Thoracic aorta (tissue), 2 donors: ENCODE measurements at places on chromosomes 12 and 14. TPM values are rescaled to one million over a fixed set of nuclear protein-coding genes. Genes with fewer than 3 reads are reported as not detected.

GRCh38 chr14:48504921-48505320 lies 829.5 kb upstream of the MDGA2 start:
- DNase-seq, result no peak

DNA sequence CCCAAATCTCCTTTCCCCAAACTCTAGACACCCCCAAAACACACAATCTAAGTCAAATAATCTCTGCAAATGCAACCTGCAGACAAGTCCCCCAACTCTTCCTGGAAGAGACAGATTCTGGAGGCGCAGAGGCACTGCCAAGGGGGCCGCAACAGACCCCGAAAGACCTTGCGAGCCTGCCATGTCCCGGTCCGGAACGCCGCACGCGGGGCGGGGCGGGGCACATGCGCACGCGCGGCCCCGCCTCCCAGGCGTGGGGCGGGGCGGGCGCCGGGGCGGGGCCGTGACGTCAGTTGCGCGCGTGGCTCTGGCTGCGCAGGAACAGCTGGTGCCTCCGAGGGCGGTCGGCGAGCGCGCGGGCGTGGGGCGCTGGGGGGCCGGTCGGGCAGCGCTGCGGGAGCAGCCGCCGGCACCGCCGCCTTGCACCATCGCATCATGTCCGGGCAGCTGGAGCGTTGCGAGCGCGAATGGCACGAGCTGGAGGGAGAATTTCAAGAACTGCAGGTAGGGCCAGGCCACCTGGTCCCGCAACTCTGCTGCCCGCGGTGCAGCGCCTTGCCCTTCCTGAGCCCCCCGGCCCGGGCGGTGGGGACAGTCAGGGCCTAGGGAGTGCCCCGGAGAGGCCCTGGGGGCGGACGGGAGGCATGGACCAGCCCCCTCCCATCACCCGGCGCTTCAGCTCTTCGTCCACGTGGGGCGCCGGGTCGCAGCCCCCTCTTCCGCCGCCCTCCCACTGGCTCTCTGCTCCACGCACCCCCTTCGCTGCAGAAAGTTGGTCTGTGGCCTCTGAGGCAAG lies at the start of gene TMEM120B:
TSS of gene TMEM120B (plus strand) at position 292 of the 796 bp plus-strand sequence. CDS start at position 436, 144 bp downstream.
- peak; percentile 23 for DNase-seq

The IL22 gene
- total RNA-seq, result not detected

DNA sequence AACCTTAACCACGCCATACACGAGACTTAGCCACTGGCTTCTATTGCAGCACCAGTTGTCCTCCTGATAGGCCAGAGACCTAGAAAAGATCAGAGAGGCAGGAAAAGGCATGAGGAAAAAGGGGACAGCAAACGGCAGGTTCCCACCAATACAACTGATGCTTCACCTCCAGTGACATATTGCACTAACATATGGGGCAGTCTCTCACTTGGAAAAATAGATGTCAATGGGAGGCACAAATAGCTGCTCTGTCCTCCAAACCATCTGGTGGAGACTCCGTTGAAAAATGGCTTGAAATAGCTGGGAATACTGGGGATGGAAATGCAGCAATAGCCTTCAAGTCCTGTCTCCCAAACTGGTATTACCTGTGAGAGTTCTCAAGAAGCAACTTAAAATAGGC lies 20.3 kb downstream of the SLC8A3 start:
- DNase-seq, result no peak

The LRRC10 gene
- not detected for total RNA-seq

The WNT1 gene
- total RNA-seq, result 1.2 TPM

DNA sequence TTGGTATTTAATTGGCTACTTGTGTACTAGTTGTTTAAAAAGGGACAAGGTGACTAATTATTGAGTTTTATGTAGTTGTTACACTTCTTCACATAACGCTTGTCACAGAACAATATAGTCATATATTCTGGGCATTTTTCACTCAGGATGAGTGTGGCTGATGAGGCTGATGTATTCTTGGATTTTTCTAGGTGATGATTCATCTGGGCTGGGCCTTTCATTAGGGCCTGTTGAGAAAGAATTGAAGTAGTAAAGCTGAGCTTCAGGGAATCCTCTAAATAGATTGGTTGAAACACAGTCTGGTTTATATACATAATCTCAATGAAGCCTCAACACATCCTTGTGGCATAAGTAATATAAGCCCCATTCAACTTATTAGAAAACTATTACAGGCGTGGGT lies 445.7 kb downstream of the DAD1 start:
- DNase-seq, result no peak

- no peak for DNase-seq
Observed at GRCh38 chr14:68271913-68272391, 452.4 kb downstream of the RAD51B start.

The SETD1B gene
- 21.9 TPM for total RNA-seq

The KRT80 gene
- total RNA-seq, result 0.41 TPM

The BTG1 gene
- total RNA-seq, result 53.3 TPM

- no peak for DNase-seq
Observed at GRCh38 chr14:43938588-43939281, 568.3 kb downstream of the FSCB start.

The GPR84 gene
- total RNA-seq, result 2.3 TPM

The PTPRB gene
- total RNA-seq, result 39.0 TPM

DNA sequence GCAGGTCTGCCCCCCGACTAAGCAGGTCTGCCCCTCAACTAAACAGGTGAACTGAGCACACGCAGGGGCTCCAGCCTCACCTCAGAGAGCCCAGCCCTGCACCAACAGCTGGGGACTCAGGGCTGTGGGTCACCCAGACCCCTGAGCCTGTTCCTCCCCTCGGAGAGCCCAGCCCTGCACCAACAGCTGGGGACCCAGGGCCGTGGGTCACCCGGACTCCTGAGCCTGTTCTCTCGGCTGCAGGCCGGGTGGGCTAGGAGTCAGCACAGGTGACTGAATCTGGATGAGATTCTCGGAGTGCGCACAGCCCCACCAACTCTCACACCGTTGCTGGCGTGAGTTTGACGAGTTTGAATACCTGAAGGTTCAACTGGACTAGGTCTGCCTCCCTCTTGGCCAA lies 20.3 kb upstream of the ANKLE2 start:
- DNase-seq, result no peak

The SYNE2 gene
- 256 TPM for total RNA-seq

DNA sequence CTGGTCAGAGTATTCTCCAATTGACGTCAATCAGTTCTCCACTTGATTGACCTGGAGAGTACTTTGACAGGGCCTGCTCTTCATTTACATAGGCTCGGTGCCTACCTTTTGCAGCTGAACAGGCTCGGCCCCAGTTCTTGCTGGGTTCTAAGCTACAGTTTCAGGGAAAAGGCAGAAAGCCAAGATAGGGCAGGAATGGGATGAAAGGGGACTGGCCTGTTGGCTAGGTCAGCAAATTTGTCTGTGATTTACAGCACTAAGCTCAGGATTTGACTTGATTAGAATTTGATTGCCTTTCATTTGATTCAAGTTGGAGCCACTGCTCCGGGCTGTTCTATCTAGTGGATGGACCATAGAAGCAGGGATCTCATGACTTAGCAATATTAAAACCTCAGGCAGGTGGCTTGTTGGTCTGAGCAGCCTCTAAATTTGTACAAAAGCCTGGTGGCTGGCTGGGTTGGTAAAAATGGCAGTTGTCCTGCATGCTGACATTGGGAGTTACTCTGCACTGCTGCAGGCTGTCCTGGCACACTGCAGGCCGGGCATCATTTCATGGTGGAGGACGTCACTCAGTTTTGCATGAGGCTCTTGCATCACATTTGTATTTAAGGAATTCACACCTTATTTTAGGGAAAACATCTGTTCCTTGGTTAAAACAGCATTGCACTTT lies 71.8 kb downstream of the BICD1 start:
- no peak for DNase-seq

DNA sequence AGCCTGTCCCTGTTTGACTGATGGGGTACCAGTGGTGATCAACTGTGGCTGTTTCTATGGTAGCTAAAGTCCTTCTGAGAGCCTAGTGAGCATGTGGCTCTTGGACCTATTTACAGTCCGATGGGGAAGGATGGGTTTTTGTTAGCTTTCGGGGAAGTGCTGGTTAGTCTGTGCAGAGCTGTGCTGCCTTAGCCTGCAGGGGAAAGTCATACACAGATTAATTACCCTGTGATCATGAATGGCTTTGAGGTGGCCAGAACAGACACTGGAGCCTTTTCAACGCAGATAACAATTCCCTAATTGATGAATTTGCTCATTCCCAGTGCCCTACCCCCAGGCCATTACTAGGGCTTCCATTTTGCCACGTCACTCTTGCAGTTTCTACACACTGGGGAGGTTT lies 99.7 kb downstream of the WSCD2 start:
- DNase-seq, result no peak

GRCh38 chr14:89853936-89854693 lies 100.4 kb downstream of the EFCAB11 start:
- no peak for DNase-seq

DNA sequence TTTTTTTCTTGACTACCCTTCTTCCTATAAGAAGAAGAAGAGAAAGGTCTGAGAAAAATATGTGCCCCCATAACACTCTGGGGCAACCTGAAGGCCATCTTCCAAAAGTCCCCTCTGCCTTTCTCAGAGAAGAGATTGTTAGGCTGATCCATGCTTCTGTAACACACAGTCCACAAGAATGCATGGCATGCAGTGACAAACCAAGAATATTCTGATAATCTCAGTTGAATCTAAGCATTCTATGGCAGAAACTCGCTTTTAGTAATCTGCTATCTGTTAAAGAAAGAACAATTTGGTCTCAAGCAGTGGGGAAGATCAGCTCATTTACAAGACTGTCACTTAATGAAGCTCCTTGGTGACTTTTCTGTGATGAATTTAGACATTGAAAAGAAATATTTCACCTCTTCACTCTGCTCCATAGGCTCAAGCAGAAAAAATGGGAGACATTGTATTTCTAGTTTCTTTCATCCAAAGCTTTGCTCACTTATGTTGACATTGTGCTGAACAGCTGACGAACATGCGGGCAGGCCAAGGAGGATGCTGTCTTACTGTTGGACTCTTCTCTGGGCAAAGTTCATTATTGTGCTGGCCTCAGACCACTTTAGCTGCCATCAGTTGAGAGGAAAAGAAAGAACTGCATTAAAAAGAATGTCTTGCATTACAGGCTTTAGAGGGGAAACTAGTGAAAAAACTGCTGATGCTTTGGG lies 957.1 kb downstream of the DIO2 start:
- DNase-seq, result no peak

GRCh38 chr14:75232597-75232996 lies 46.0 kb upstream of the FOS start:
- DNase-seq, result no peak

The ACSM4 gene
- not detected for total RNA-seq

GRCh38 chr12:30902001-30902400 lies 24.5 kb upstream of the TSPAN11 start:
- no peak for DNase-seq

DNA sequence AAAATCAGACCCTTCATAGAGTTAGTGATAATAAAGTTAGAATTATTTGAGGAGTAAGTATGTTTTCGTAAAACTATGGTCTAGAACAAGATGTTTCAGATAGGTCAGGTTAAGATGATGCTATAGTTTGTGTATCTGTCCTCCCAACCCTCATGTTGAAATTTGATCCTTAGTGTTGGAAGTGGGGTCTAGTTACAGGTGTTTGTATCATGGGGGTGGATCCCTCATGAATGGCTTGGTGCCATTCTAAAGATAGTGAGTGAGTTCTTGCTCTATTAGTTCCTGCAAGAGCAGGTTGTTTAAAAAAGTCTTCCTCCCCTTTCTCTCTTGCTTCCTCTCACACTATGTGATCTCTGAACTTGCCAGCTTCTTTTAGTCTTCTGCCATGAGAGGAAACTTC lies 707.3 kb upstream of the FOXG1 start:
- no peak for DNase-seq

GRCh38 chr12:39070775-39071174 lies 165.4 kb upstream of the CPNE8 start:
- DNase-seq, result no peak

DNA sequence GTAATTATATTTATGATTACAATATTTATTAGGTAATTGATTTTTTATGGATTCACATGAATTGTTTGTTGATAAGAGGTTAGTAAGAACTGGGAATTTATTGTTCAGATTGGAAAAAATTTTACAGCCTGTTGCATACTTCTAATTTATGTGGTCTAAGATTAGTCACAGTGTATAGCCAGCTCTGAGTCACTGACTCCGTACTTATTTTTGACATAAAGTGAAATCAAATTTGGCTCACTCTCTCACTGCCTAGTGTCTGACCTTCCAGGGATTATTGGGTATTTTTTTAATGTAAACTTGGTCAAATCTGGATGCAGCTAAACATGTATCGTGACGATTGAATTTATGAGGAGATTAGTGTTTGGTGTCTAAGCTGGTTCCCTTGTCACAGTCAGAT lies 109.3 kb downstream of the PTPRQ start:
- no peak for DNase-seq

The CACNA1C gene
- 127 TPM for total RNA-seq

The SLC22A17 gene
- total RNA-seq, result 55.1 TPM
